ENCODE measurements at places on chromosomes 5 and 9.

- no peak for DNase-seq
These were observed 22.3 kb downstream of the TTF1 start for GRCh38 chr9:132384376-132384775.

- no peak for DNase-seq
These were observed 194.0 kb upstream of the IRX1 start for GRCh38 chr5:3401635-3402034.

GRCh38 chr5:143262393-143263174, 140.9 kb downstream of the NR3C1 start:
- DNase-seq = peak; percentile 46

- peak; percentile 37 for DNase-seq
These were observed 15.6 kb downstream of the FCN2 start for GRCh38 chr9:134895908-134896833.

DNA sequence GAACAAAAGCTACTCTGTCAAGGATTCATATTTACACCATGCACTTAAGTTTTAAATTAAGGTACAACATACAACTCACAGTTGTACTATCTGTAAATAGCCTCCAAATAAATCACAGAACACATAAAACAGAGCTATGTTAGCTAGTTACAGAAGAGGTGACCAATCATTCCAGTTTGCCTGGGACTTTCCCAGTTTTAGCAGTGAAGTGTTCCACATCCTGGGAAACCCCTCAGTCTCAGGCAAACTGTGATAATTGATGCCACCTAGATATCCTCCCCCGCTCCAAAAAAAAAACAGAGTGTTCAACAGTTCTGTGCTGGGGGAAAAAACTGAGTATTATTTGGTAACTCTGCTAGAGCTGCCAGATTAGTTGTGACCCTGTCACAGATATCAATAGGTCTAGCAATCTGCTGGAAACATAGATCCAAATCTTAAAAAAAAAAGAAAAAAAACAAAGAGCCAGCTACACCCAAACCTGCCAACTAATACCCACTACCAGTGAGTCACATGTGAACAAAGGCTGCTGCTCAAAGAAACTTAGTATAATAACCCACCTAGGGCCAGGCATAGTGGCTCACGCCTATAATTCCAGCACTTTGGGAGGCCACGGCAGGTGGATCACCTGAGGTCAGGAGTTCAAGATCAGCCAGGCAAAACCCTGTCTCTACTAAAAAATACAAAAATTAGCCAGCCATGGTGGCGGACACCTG, 5.7 kb downstream of the TBCA start:
- DNase-seq = no peak

DNA sequence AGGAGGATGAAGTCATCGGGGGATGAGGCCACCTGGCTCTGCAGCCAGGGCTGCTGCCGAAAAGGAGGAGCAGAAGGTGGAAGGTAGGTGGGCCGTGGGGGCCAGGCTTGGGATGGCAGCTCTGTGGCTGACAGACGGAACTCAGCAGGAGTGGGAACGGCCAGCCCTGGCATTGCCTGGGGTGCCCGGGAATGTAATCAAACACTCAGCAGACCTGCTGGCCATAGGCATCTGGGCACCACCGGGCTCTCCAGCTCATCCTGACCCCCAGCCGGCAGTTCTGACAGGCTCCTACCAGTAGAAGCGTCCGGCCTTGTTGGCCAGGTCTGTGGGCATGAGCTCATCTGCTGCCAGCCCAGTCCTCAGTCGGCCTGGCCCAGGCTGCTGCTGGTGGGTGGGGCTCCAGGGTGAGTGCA, 4.3 kb upstream of the FAT2 start:
- no peak for DNase-seq

DNA sequence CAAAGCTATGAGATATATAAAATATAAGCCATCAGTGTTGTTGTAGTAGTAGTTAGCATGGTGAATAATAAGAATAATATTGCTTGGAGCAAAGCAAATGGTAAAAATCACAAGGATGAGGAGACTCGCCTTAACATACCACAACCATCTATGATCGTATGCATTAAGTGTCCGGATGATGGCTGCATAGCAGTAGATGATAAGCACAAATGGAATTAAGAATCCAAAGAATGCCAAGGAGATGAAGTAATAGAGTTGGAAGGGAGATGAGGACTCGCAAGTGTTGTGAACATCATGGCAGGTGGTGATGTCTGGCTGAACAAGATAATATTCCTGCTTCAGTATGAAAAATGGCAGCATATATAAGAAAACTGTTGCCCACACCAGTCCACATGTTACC, 5.5 kb downstream of the F2RL2 start:
- no peak for DNase-seq

GRCh38 chr9:91066042-91066415, 264.4 kb downstream of the SYK start:
- DNase-seq = no peak

DNA sequence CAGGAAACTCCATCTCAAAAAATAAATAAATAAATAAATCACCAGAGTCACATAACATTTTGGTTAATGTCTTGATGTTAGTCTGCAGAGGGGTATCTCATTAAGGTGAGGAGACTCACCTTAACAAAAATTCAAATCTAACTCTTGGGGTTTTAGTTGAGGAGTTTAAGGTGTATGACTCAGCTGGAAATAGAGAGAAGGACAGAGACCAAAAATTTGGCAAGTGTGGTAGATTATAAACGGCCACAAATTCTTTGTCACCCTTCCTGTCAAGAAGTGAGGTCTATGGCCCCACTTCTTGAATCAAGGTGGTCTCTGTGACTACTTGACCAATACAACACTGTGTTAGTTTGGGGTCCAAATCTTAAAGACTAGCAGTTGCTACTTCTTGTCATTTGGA, 60.8 kb downstream of the TTC39B start:
- no peak for DNase-seq

DNA sequence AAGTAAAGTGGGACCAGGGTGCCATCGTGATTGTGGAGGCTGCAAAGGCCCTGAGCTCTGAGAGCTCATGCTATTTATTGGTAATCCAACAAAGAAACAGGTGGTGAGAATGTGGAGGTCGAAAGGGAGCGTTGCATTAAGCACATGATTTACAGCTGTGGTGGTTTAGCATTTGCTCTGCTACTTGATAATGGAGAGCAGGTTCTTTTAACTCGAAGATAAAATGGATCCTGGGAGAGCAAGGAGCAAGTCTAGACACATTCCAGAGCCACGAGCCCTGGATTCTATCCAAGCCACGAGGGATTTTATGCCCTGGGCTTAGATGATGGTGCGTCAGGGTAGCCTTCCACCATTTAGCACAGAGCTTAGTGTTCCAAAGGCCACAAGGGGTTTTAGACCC, 1710.1 kb upstream of the CDH9 start:
- no peak for DNase-seq

DNA sequence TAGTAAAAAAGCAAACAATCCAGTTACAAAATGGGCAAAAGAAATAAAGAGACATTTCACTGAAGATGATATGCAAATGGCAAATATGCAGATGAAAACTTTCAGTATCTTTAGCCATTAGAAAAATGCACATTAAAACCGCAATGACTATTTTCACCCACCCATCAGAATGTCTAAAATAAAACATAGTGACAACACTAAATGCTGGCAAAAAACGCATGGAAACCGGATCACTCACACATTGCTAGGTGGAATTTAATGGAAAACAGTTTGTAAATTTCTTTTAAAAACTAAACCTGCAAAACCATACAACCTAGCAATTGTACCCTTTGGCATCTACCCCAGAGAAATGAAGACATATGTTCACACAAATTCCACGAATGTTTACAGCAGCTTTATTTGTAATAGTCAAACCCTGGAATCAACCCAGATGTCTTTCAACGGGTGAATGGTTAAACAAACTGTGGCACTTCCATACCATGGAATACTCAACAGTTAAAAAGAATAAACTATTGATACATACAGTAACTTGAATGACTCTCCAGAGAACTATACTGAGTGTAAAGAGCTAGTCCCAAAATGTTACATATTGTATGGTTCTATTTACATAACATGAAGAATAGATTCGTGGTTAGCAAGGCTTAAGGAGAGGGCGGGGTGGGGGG, 17.2 kb upstream of the PAM start:
- no peak for DNase-seq

DNA sequence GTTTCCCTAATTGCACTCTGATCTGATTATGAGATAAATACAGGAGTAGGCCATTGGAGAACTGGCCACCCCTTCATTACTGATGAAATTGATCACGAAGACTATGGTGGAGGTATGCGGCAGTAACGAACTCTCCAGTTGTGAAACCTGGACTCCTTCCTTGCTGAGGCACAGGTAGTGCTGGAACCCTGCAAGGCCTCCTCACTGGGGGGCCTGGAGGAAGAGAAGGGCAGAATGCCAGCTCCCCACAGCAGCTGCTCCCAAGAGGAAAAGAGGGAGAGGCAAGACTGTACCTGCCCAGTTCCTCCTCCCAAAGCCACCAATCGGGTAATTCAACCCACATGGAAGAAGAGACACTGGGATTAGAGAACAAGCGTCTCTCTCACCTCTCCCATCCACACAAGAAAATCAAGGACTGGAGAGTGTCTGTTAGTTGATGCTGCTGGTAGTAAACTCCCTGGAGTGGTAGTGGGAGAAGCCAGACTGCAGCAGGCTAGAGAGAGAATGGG, 19.1 kb upstream of the TRIO start:
- no peak for DNase-seq

Data from AG08395 (cell line).